Stimulated activated CD4-positive, alpha-beta T cell treated with anti-CD3 and anti-CD28 coated beads, Interleukin-1b, Interleukin-23, amount 100 ng/mL, for 1 hour (primary cell): ENCODE measurements at places on chromosomes 13 and 19.

DNA sequence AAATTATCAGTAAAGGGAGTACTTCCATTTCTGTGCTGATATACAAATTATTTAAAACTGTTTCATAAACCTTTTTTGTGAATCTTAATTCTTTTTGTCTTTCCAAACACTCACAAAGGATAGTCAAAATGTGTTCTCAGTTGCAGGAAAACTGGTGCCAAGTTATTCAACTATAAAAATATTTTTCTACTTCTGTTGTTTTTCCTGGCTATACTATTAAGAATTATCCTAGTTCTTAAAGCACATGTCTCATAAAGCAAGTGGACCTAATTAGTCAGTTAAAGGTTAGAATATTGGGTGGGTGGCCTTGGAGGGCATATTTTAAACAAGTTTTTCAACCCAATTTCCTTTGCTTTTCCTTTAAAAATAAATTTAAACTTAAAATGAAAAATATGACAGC lies 1460.3 kb upstream of the SLC10A2 start:
- DNase-seq: no peak

DNA sequence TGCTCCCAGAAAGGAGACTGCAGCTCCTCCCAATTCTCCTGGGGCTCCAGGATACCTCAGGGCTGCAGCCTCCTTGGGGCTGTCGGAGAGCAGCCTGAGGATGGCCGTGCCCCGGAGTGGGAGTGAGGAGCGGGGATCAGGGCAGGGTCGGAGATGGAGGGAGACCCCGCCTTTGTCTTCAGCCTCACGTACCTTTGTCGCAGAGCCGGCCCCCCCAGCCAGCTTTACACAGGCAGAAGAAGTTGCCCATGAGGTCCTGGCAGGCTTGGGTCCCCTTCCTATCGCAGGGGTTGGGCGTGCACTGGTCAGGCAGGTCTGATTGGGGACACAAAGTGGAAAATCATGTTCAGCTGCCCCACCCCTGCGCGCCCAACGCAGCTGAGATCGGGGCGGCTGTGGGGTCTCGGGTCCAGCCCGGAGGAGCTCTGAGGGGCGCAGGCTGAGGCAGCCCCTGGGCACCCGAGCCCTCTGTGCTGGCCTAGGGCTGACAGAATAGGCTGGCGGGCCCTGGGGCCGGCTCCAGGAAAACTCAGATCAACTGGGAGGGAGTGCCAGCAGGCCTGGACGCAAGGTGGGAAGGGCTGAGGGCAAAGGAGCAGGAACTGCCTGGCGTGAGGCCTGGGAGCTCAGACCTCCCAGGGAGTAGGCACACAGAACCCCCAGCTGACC lies 24.2 kb downstream of the GAS6 start:
- DNase-seq: no peak

DNA sequence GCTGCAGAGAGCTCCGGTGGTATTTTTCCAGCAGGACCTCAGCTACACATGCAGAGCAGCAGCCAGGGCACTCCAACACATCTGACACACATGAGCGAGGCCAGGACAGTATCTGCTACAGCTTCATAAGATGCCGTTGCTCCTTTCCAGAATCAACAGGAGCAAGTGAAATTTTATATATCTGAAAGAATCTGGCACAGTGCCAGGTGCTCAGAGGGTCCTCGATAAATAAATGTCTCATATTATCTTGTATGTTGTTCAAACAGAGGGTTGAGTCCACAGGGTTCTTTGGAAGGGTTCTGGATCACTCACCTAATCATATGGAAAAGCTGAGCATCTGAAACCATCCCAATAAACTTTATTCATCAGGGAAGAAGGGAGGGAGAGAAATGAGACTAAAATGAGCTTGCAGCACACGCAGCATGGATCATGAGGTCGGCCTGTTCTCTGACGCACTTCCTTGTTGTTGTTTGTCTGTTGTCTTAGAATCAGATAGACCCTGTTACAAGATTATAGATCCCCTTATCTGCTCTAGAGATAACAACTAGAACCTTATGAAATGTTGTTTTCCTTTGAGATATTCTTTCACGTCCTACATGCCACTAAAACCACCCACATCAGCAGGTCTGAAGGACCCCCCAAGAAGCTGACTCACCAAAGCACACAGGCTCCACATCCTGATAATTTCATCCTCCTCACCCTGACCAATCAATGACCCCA lies 3.2 kb upstream of the METTL21C start:
- no peak for DNase-seq

DNA sequence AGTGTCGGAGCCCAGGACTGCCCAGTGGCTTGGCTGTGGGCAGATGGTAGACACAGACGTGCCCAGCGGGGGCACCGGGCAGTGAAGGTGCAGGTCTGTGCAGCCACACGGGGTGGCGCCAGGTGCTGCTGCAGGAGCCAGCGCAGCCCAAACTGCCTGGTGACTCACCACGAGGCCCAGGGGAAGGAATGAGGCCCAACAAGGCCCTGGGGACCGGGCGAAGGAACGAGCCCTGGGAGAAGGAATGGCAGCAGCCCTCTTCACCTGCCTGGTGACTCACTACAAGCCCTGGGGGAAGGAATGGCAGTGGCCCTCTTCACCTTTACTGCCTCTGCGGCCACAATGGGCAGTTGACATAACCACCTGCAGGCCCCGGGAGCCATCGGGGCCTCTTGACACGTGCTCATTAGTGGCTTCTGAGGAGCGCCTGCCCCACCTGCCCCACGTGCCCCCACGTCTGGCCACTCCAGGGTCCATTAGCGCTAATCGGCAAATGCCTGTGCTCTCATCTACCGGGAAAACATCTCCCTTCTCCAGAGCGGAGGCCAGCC lies 9.3 kb downstream of the MED16 start:
- no peak for DNase-seq

DNA sequence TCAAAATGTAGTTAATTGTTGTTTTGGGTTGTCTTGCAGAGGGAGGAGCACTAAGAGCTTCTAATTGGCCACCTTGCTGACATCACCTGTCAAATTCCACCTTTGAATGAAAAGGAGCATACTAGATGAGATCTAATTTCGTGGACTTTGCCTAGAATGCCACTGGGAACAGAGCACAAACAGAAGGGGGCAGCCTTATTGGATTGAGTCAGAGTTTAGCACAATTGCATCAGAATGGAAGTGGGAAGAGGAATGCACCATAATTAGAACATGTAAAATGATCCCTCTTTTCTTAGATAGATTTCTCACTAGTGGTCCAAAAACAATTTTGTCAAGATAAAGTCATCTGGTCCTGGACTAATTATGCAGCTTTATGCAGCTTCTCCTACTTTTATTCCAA lies 1552.2 kb downstream of the PCDH9 start:
- DNase-seq: no peak

DNA sequence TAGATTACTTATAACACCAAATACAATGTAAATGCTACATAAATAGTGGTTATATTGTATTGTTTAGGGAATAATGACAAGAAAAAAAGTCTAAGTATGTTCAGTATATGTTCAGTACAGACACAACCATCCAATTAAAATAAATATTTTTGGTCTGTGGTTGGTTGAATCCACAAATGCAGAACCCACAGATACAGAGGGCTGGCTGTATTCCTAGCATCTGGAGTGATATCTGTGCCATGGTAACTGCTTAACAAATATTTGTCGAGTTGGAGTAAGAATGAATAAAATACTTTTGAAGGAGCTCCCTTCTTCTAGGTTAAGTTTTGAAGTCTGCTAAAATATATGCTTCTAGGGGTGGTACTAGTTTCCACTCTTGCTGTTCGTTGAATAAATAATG lies 241.0 kb downstream of the KLF5 start:
- DNase-seq: no peak

DNA sequence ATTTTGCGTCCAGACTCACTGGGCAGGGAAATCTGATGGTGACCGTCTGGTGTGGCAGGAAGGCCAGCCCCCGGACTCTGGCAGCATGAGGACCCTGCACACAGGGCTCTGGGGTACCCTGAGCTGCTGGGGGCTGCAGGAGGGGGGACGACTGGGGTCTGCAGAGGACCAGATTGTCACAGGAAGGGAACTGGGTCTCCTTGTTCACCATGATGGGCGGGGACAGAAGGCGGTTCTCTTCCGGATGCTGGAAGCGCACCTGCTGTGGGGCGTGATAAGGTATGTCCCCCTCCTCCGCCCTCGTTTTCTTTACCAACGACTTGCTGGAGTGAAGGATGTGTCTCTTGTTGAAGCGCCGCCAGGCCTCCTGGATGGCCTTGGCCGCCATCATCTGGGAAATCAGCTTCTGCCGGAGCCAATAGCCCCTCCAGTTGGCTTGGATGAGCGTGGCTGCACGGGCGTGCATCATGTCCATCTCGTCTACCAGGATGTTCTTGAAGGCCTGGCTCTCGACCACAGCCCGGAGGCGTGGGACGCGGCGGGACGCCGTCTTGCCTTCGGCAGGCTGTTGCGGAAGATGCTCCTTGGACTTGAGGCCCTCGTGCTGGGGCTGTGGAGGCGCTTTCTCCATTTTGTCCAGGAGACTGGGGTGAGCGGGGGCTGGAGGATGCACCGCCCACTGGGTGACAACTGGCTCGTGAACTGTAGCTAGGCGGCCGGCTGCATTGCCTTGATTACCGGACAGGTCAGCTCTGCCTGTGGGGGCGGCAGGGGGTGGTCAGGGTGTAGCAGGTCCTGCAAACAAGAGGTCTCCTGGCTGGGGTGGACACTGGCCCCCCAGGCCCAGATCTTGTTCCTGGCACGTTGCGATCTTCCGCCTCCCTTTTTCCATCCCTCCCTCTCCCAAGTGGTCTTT lies 7.2 kb downstream of the IQCN start:
- DNase-seq: no peak

- no peak for DNase-seq
These were observed 95.3 kb upstream of the TNFSF11 start for GRCh38 chr13:42478531-42479156.

DNA sequence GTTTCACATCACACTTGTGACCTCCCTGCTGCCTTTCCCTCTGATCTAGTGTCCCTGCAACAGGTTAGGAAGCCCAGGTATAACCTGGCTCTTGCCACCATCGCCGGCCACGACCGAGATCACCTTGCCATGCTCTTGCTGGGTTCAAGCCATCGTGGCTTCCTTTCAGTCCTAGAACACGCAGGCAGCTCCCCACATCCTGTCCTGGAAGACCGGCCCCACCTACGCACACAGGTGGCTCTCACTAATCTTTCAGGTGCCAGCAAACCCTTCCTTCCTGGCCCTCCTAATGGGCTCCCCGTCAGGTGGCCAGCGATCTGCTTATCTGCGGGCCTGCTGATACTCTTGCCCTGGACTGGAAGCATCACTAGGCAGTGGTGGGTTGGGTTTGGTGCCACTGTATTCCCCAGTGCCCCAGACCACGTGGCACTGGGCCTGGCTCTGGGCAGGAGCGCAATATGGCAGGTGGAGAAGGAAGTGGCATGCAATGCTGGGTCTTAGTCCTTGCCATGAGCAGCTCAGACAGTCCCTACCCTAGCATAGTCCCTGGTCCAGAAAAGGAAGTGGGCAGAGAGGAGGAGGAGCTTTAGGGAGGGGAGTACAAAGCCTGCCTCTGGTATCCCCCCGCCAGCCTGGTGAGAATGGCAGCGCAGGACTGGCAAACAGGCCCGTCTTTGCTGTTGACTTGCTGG lies 11.8 kb downstream of the PPP1R37 start:
- DNase-seq: no peak

DNA sequence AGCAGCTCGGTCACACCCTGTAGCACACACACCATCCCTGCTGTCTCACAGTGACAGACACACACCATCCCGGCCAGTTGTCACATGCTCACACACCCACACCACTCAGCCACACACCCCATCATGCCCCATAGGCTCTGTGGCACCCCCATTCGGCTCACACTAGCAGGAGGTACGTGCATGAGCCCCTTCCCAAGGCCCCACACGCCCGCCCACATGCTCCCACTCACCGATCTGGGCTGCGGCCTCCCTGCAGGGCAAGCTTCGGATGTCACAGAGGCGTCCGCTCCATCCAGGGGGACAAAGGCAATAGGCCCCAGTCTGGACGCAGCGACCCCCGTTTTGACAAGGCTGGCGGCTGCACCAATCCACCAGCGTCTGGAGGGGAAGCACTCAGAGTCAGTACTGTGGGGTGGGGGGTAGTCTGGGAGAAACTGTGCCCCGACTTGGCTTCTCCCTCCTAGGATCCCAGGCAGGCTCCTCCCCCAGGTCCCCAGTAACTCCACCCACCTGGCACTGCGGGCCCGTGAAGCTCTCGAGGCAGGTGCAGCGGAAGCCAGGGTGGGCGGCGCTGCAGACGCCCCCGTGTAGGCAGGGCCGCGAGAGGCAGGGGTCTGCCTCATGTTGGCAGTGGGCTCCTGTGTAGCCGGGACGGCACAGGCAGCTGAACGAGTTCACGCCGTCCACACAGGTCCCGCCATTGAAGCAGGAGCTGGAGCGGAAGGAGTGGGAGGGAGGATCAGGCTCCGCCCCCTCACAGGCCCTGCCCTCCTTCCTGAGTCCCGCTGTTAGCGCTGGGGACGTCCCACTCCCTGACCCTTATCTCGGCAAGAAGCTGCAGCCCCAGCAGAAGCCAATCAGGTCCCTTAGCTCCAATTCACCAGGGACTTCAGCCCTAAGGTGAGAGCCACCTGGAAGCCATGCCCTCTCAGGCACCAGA lies 20.1 kb downstream of the NOTCH3 start:
- no peak for DNase-seq
